ENCODE measurements at places on chromosomes 12 and 14.

DNA sequence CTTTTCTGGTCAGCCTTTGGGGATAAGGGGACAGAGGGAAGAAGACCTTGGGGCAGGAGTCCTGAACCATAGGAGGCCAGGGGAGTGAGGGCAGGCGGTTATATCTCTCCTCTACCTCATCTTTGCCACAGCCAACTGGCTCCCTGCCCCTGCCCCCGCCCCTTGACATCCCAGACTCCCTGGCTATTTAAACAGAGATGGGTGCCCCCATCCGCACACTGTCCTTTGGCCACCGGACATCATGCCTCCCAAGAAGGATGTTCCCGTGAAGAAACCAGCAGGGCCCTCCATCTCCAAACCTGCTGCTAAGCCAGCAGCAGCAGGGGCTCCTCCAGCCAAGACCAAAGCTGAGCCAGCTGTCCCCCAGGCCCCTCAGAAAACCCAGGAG, 1.3 kb downstream of the MYL6B start:
- DNase-seq = no peak

DNA sequence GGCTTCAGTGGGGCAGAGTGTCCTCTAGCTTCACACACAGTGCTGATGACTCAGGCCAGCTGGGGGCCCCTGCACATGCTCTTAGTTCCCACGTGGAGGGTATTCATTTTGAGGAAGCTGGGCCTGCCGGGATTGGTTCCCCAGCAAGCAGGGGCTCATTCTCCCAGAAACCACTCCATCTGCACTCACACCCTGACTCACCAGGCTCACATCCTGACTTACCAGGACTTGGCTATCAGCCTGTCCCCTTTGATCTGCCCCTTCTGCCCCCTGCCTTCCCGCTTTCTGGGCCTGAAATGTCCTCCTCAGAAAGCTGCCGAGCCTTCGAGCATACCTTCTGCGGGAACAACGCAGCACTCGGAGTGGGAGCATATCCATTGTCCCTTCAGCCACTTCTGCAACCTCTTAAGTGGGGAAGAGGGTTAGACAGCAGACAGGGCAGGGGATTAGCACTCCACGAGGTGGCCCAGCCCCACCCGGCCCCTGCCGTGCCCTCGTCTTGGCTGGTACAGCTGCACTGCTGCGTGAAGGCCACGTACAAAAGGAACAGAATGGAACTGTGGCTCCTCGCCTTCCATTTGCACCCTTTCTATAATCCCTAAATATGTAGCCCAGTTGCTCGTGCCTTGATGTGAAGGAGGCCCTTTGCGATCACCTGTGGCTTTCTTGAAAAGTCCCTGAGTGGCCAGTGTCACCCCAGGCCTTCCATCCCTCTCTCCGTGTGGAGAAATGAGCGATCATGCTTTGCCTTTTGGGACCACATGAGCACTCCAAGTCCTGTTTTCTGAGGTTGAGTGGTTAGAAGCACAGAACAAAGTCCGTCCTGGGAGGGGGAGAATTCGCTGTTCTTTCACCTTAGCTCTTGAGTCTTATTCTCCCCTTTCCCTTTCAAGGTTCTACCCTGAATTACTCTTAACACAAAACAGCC, 26.1 kb downstream of the TPCN1 start:
- DNase-seq = no peak

DNA sequence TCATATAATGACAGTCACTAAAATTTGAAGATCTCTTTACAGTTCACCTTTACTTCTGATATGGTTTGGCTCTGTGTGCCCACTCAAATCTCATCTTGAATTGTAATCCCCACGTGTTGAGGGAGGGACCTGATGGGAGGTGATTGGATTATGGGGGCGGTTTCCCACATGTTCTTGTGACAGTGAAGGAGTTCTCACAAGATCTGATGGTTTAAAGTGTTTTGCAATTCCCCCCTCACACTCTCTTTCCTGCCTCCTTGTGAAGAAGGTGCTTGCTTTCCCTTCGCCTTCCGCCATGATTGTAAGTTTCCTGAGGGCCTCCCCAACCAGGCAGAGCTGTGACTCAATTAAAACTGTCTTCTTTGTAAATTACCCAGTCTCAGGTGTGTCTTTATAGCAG, 27.3 kb upstream of the CD9 start:
- DNase-seq = no peak

DNA sequence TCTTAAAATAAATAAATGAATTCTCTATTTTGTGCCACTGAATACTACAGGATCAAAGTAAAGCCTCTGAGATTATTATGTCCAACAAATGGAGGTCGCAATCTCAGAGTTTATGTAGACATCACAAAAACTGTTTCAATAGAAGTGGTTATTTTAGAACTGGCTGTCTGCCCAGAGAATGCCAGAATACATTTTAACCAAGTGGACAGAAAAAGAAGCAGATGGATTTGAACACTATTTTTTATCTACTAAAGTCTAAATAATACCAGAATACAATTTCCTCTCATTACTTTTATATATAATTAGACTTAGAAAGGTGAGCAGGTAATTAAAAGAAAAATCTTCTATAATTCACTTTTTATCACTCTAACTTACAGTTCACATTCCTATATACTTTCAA, 118.3 kb downstream of the MED13L start:
- DNase-seq = no peak

GRCh38 chr14:104240434-104241157, 102.2 kb downstream of the KIF26A start:
- no peak for DNase-seq

- peak; percentile 86 for DNase-seq
Observed at GRCh38 chr12:20369305-20370013, 1.1 kb downstream of the PDE3A start.

DNA sequence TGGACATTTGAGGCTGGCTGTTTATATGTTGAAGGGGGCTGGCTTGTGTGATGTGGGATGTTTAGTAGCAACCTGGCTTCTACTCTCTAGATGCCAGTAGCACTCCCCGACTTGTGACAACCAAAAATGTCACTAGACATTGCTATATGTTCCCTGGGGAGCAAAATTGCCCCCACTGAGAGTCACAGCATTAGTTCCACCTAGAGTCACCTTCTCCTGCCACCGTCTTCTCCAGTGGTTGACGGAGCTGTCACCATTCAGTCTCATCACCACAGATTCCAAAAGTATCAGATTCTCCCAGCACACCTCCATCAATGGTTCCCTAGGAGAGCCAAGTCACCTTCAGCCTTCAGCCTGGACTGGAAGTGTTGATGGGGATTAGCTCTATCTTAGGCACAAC, 7.8 kb upstream of the KRT76 start:
- no peak for DNase-seq

DNA sequence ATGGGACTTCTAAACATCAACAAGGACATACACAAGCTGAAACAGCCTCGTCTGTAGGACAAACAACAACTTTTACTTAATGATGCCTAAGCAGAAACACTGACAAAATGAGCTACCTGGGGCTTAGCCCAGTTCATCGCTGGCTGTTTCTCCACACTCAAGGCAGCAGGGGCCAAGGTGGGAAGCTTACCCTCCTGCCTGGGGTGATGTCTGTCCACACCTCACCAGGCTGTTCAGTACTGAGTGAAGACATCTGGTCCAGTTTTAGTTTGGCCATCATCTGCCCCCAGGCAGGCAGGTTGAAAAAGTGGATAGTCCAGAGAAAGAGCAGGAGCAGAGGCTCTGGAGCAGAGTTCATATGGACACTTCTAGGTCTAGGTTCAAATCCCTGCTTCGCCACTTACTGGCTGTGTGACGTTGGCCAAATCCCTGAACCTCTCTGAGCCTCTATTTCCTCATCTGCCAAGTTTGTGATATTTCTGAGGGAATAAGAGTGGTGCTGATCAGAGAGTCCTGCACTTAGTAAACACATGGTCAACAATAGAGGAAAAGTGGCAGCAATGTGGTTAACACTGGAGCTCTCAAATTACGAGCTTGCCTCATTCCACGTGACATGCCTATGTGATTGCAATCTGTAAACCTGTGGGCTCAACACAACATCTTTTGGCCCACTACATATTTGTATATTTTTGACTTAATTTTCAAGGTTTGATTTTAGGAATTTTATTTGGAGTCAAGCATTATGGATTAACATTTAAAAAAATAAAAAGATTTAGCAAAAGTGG, 720.1 kb upstream of the TMEM132C start:
- DNase-seq = no peak

DNA sequence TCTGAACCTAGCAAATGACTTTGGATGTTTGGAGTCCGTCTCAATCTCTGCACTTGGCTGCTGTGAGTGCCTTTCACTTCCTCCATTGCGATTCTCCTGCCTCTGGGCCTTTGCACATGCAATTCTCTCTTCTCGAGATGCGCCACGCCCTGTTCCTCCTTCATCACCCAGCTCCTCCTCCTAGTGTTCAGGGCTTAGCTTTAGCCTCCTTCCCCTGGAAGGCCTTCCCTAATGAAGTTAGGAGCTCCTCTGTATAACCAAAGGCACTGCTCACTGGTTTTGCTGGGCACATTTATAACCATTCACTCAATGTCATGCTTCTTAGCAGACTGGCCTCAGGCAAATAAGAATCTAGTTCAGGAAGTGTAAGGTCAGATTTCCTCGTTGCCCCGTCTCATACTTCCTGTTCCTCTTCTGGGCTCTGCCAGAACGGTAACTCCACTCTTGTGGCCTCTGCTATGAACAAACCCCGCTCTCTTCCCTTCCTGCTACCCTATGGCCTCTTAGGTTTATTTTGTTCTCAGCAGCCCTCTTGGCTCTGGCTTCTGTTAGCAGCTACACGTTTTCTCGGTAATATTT, 171.4 kb downstream of the CRADD start:
- no peak for DNase-seq

- DNase-seq = no peak
Observed at GRCh38 chr12:26701604-26702215, 131.3 kb downstream of the ITPR2 start.

GRCh38 chr12:15682826-15683225, 106.4 kb downstream of the EPS8 start:
- no peak for DNase-seq

DNA sequence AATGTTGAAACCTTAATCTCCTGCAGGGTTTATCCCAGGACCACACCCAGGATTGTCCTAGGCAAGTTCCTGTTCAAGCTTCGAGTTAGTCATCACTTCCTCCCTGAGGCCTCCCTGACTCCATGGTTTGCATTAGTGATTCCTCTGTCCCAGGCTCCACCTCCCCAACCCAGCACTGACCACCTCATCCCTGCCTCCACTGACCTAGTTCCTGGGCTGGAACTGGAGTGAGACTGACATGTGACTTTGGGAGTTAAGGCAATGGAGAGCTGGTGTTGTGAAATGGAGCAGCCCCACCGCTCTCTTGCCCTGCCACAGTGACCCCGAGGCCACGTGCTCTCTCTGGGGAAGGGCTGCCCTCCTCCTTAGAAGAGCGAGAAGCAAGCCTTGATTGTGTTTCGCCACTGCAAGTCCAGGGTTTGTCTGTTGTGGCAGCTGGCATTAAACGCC, 15.8 kb upstream of the DTX1 start:
- DNase-seq = no peak

DNA sequence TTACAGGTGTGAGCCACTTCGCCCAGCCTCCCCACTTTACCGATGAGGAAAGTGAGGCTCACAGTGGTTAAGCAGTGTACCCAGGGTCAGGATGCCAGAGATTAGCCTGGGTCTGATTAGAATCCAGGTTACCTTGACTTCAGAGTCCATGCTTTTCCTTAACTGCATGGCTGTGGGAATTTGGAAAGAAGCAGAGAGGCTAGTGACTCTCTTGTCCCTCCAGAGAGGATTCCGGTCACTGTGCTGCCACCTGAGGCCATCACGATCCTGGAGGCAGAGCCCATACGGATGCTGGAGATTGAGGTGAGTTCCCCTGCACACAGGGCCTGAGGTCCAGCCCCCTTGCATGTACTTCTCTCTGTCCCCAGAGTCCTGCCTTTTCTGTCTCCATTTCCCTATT, 4.7 kb downstream of the REC8 start:
- DNase-seq = no peak

GRCh38 chr12:7113389-7113871, 4.4 kb upstream of the C1RL start:
- DNase-seq = no peak

GRCh38 chr12:92058664-92059063, 87.0 kb downstream of the BTG1 start:
- DNase-seq = no peak

DNA sequence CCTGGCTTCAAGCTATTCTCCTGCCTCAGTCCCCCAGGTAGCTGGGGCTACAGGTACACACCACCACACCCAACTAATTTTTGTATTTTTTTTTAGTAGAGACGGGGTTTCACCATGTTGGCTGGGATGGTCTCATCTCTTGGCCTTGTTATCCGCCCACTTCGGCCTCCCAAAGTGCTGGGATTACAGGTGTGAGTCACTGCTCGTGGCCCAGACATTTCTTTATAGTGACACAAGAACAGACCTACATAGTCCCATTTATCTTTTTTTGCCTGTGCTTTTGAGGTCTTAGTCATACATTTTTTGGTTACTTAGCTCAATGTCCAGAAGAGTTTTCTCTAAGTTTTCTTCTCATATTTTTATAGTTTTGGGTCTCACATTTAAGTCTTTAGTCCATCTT, 247.4 kb downstream of the SYT10 start:
- DNase-seq = no peak

DNA sequence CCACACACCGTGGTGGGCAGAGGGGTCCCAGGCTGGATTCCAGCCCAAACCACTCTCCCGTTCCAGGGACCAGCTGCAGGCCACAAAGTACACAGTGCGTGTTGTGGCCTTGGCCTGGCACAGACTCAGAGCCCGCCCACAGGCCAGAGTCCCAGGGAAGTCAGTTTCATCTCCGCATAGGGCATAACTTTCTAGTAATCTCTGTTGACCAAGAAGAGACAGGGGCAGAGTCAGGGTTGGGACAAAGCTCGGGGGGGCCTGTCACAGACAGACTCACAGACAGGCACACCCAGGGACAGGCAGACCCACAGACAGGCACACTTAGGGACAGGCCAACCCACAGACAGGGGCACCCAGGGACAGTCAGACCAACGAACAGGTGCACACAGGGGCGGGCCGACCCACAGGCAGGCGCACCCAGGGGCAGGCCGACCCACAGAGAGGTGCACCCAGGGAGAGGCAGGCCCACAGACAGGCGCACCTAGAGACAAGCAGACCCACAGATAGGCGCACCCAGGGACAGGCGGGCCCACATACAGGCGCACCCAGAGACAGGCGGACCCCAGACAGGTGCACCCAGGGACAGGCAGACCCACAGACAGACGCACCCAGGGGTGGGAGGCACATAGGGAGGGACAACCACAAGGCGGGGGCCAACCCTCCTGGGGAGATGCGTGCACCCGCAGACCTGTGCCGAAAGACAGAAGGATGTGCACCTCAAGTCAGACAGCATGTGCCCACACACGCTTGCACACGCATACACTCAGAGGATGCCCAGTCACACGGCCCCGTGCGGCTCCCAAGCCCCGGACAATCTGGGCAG, 323.3 kb upstream of the RTL1 start:
- DNase-seq = peak; percentile 43

GRCh38 chr14:89813617-89814031, 140.9 kb downstream of the EFCAB11 start:
- DNase-seq = no peak

GRCh38 chr12:2291182-2291832, 238.5 kb downstream of the CACNA1C start:
- DNase-seq = no peak

- no peak for DNase-seq
Observed at GRCh38 chr12:31005944-31006361, 67.7 kb upstream of the DDX11 start.

- DNase-seq = no peak
Observed at GRCh38 chr14:38001501-38001900, 206.2 kb upstream of the SSTR1 start.
